ENCODE measurements at places on chromosomes 6 and 20. TPM values are rescaled to one million over a fixed set of nuclear protein-coding genes. Genes with fewer than 3 reads are reported as not detected.
A peak's percentile ranks its signal among the peaks of the same experiment; 100 is the strongest.

DNA sequence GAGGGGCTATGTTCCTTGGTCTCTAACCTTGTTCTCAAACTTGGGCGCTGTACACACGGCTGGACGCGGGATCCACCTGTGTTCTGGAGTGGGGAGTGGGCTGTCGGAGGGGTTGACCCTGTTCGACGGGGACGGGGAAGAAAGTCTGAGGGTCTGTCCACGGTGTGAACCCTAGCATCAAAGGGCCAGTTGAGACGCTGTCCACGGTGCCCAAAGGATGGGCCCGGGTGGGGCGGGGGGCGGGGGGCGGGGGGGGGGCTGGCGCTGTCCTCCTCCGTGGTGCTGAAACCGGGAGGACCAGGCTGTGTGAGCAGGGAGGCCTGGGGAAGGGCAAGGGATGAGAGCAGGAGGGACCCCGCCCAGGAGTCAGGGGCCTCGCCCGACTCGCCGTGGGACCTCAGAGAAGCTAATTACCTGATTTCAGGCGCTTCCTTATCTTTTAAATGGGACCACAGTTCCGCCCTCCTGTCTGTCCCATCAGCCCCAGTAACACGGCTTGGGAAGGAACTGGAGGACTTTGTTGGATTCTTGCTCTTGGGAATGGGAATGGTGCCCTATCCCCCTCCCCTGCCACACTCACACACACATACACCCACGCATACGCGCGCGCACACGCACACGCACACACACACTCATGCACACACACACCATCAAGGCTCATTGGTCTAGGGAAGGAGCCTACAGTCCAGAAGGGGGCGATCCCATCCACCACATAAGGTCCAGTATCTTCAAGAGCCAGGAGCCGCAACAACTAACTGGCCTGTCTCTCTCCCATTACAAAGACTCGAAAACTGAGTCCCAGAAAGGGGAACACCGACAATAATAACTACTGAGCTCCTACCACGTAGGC is 1.0 kb upstream of the VSTM2L start:
- no peak for DNase-seq

HDDC2 gene
- 53.9 TPM for total RNA-seq

DNA sequence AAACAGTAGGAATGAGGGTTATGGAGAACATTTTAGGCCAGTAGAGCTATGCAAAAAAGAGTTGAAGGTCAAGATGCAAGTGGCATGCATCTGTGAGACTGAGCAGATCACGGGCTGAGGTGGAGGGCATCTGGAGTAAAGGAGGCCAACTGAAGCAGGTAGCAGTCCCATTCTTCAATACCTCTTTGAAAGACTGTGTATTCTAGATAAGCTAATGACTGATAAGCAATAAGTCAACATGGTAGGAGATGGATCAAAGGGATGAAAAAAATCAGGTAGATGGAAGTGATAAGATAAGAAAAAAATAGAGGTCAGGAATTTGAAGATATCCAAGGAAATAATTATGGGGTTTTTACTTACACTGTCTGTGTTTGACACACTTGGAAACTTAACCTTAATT is 55.6 kb downstream of the ARMC2 start:
- DNase-seq = no peak

GRCh38 chr6:45645302-45645701 is 267.6 kb upstream of the SUPT3H start:
- DNase-seq = no peak

ADGRG6 gene
- total RNA-seq = 8.0 TPM

GRCh38 chr6:169780571-169781091 is 29.2 kb downstream of the ERMARD start:
- DNase-seq = peak; percentile 88

- no peak for DNase-seq
Observed at GRCh38 chr6:37486121-37486839, 13.4 kb downstream of the CCDC167 start.

DNA sequence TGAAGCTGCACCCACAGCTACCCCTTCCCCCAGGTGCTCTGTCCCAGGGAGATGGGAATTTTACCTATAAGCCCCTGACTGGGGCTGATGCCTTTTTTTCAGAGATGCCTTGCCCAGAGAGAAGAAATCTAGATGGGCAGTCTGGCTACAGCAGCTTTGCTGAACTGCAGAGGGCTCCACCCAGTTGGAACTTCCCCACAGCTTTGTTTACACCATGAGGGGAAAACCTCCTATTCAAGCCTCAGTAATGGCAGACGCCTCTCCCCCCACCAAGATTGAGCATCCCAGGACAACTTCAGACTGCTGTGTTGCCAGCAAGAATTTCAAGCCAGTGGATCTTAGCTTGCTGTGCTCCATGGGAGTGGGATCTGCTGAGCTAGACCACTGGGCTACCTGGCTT is 122.6 kb upstream of the MOCS1 start:
- DNase-seq = no peak

HRH3 gene
- total RNA-seq = not detected

DNA sequence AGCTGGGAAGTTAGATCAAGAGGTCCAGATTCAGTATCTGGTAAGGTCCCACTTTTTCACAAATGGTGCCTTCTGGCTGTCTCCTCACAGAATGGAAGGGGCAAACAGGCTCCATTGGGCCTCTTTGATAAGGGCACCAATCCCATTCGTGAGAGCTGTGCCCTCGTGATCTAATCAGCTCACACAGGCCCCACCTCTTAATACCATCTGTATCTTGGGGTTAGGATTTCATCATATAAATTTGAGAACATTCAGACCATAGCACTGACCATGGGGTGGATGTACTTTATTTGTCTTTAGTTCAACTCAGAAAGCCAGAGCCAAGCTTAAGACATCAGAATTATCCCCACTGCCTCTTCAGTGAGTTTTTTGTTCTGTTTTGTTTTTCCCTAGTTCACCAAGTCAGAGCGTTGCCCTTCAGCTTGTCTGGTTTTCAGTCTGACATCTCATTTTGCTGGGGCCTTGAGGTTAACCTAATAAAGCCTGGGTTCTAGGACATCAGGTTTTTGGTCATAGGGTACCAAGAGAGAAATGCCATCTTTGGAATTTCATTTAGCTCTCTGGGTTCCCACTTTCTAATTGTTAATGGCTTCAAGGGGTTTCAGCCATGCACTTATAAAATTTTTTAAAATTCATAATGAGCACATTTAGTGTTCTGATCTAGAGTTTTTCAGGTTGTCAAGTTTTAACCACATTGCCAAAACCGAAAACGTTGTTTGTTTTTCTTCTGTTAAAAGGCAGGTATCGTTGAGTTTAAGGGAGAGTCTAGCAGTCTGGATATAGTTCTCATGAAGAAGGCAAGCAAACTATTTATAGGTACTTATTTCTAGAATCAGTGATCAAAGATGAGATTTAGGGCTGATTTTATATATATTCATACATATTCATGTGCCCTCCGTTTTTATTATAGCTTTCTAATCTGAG is 19.0 kb downstream of the SENP6 start:
- DNase-seq = no peak

DNA sequence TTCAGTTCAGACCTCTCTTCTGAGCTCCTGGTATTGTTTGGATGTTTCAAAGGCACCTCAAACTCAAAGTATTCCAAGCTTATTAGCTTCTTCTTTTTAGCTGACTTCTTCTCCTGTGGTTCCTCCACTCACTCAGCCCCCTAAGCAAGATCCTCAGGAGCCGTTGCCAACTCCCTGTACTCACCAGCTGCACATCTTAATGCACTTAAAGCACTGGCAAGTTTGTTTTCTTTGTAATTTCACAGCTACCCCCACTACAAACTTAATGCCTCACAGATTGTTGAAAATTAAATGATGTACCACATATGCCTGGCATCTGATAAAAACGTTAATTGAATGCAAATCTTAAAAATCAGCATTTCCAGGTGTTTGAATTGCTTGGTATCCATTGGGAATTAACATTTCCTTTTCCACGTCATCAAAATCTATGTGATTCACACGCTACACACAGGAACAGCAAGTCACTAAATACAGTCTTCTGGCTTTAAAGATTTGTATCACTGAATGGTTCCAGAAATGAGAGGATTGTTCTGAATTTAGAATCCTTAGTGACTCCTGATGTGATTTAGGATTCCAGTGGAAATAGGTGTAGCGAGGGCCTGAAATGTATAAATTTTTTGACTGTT is 24.5 kb downstream of the CALHM6 start:
- DNase-seq = no peak

DNA sequence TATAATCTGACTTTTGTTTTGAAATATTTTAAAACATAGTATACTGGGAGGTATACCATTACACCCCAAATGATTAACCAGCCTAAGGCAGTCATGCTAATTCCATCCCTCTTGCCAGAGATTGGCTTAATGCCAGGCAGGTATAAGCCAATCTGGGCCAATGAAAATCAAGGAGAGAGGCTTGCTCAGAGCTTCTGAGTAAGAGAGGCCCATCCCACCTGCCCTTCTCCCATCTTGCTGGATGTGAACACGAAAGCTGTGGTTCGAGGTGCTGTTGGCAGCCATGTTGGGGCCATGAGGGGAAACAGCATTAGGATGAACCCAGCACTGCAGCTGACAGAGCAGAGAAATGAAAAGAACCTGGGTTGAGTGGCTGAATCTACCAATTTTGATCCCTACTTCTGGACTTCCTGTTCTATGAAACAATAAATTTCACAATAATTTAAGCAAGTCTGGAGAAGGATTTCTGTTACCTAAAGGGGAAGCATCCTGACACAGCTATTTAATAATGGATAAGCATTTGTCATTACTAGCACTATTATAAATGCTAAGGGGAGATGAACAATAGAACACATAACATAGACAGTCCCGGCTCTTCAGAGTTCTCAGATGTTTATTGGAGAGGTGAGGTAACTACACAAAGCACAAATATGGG is 152.3 kb downstream of the CDC5L start:
- peak; percentile 16 for DNase-seq

DNA sequence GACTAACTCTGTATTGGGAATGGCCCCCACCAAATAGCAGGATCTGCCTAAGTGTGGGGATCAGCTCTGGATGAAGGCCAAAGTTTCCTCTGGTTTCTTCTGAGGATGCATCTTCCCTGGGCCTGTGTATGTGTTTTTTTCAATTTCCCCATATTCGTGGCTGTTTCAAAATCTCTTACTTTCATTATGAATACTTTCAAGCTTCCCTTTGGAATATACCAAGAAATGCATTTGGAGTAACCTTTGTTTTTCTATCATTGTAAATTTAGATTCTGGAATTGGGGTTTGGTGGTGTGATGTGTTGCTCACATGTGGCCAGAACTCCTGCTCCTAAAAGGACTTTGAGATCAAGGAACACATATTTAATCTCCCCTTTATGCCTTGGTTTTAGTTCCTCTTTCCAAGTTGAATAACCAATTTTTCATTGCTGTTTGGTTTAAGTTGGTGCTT is 8.4 kb downstream of the ENTPD6 start:
- no peak for DNase-seq

DNA sequence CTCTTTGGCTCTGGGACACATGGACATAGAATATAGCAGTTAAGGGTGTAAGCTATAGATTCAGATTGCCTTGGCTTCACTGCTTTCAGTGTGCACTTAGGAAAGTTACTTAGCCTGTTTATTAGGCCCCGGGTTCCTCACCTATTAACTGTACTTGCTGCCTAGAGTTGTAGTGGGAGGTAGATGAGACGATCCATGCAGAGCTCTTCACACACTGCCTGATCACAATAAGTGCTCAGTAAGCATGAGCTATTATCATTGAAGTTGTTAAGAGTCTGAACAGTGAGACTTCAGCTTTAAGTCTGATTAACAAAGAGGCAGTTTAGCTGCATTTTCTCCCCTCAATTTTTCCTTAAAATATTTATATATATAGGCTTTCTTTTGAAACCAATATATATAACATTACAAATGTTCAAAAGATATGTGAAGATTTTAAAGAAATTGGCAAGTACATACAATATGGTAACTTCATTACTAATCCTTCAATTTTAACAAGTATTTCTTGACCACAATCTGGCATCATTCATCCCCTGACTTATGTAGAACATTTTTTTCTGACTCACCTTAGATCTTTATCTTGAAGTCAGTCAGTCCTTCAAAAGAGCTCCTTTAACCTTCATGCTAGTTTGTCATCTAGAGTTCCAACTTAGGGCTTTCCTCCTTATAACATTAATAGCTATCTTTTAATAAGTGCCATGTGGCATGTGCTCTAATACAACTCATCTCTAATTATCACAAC is 20.5 kb upstream of the SUPT3H start:
- no peak for DNase-seq

SRSF12 gene
- 1.5 TPM for total RNA-seq

DNA sequence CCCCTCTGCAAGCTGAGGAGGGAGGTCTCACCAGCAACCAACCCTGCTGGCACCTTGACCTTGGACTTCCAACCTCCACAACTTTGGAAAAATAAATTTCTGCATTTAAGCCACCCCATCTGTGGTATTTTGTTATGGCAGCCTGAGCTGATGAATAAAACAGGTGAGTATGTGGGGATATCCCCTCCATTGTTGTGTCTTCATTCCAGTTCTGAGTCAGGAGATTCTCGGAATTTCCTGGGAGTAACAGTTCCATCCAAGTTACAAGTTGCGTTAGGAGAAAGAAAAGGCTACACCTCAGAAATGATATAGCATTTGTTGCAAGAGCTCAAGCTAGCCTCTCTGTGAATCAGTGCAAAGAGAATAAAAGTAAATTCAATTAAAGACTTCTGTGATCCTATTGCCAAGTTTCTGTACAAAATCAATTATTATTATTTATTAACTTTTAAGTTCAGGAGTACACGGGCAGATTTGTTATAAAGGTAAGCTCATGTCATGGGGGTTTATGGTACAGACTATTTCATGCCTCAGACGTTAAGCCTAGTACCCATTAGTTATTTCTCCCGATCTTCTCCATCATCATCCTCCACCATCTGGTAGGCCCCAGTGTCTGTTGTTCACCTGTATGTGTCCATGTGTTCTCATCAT is 153.0 kb downstream of the NKAIN2 start:
- DNase-seq = no peak
